Fibroblast of lung (primary cell): ENCODE measurements at places on chromosomes 3 and 15. TPM values are rescaled to one million over a fixed set of nuclear protein-coding genes. Genes with fewer than 3 reads are reported as not detected.

Gene DNASE1L3
- not detected in 2 replicates for polyA plus RNA-seq

Gene LIPC
- 0.51 and 0.82 TPM in 2 replicates for polyA plus RNA-seq

Gene C3orf49
- not detected in 2 replicates for polyA plus RNA-seq

Gene ACP3
- 3.9 and 25.3 TPM in 2 replicates for polyA plus RNA-seq

Gene NPAP1
- not detected in 2 replicates for polyA plus RNA-seq

Gene CMTM7
- polyA plus RNA-seq = 9.3 and 14.3 TPM in 2 replicates

Gene SOX14
- not detected in 2 replicates for polyA plus RNA-seq

Gene MNS1
- polyA plus RNA-seq = 3.2 and 3.9 TPM in 2 replicates

Gene ERICH6
- 0.10 TPM in 1 of 2 replicates, not detected in the other for polyA plus RNA-seq

Gene SYNPR
- not detected in 2 replicates for polyA plus RNA-seq

Gene CPEB1
- polyA plus RNA-seq = 8.4 and 16.1 TPM in 2 replicates
